ENCODE measurements at places on chromosomes 13 and 19.
A peak's percentile ranks its signal among the peaks of the same experiment; 100 is the strongest.

DNA sequence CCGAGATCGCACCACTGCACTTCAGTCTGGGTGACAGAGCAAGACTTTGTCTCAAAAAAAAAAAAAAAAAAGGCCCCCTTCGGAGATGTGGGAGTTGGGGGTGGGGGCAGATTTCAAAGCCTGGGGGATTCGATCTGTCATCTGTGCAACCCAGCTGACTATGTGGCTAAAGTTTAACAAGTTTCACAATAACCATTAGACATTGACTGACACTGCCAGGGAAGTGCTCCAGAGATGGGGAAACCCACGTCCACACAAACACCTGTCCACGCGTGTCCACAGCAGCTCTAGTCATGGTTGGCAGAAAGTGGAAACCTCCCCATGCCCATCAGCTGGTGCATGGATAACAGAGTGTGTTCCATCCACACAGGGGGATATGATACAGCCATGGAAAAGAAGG, 37.6 kb upstream of the HOMER3 start:
- no peak for DNase-seq

- no peak for DNase-seq
Measured at GRCh38 chr19:30741566-30741965, 369.4 kb downstream of the ZNF536 start.

GRCh38 chr13:47672245-47673008, 328.6 kb downstream of the SUCLA2 start:
- DNase-seq = no peak

DNA sequence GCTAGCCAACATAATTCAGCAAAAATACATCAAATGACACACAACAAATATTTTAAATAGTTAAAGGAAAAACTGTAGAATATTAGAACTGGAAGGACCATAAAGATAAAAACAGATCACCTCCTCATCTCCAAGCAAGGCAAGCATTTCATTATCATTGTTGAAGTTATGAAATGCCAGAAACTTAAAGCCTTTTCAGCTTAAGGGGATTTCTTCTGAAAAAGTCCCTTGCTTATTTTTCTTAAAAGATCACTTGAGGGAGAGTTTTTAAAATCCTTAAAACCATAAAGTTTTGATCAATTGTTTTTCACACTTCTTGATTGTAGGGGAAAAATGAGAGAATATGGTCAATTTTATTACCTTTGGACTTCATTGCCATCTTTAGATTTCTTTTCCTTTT, 37.4 kb downstream of the FLT1 start:
- no peak for DNase-seq

- peak; percentile 39 for DNase-seq
Measured at GRCh38 chr19:53982611-53983010, 8.8 kb upstream of the CACNG6 start.

Measured in small intestine (tissue), 16 donors.